CD8-positive, alpha-beta T cell (primary cell): ENCODE measurements at places on chromosomes 3 and 15. TPM values are rescaled to one million over a fixed set of nuclear protein-coding genes. Genes with fewer than 3 reads are reported as not detected.

- DNase-seq, result no peak
Measured at GRCh38 chr3:68915973-68916372, 16.4 kb downstream of the TAFA4 start.

GRCh38 chr15:101827257-101827656, 15.3 kb downstream of the OR4F15 start:
- no peak for DNase-seq

DNA sequence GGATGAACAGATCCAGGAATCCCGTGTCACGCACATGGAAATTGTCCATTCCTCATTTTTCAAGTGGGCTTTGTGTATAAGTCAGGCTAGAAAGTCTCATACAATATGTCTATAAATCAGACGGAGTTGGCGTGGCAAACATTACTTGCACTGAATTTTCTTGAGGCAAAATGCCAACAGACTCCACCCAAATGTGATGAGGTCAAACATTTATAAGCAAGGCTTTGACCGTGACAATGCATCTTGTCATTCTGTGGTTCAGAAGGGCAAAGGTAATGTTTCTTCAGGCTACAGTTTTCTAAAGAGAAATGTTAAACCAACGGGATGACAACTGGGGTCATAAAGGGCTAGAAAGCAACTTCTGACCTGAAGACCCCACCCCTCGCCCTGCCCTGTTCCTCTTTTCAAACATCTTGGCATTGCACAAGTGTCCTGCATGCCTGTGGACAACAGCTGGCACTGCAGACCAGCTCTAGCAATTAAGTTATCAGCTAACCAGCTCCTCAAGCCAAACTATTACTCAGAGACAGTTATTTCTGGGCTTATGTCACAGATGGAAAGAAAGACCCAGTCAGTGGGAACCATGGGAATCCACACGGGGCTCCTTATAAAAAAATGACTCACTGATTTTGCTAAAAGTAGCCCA, 36.5 kb upstream of the SPTBN5 start:
- DNase-seq, result no peak

DNA sequence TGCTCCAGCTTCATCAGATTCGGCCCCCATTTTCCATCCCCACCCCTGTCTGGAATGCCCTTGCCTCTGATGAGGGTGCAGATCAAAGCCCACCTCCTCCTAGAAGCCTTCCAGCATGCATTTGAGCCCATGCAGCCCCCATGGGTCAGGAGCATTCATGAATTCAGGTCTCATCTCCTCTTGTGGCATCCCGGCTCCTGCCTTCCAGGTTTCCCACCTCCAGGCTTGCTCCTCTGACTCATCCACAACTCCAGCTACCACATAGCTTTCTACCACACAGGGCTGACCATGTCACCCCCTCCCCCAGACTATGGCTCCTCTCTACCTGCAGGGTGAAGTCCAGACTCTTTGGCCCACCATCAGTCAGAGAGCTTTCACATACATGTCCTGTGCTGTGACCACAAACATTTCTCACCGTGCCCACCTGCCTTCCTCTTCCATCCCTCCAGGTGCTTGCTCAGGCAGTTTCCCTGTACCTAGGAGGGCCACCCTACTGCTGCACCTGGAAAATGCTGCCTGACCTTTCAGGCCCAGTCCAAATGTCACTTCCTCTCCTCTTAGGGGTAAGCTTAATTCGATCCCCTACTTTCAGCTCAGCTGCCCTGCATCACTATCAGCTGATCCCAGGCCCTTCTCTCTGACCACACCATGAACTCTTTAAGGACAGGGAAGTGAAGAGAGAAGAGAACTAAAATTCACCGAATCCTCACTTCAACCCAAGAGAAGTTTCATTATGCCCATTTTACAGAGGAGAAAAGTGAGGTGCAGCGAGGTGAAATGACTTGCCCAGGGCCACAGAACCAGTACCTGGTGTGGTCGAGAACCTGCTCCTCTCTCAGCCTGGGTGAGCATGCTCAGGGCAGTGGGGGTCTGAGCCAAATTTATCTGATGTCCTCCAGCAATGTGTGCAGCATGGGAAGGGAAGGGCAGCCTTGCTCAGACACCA, 13.7 kb upstream of the FGD5 start:
- DNase-seq, result no peak

Gene WDR93
- total RNA-seq, result not detected

DNA sequence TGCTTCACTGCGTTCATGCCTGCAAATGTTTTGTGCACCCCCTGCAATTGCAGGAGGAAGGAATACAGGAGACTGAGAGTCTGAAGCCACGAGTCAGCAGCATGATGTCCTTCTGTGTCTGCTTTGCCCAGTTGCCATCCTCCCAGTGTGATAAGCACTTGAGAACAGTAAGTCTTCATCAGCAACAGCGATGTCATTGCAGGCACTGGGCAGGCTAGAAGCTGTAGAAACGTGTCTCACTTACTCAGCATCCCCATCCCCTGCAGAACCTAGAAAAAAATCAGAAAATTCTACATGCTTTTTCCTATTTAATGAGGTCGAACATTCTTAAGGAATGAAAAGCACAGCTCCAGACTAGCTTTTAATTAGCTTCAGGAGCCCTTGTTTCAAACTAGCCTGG, 156.5 kb upstream of the LPP start:
- no peak for DNase-seq

Gene ZNF860
- not detected for total RNA-seq

DNA sequence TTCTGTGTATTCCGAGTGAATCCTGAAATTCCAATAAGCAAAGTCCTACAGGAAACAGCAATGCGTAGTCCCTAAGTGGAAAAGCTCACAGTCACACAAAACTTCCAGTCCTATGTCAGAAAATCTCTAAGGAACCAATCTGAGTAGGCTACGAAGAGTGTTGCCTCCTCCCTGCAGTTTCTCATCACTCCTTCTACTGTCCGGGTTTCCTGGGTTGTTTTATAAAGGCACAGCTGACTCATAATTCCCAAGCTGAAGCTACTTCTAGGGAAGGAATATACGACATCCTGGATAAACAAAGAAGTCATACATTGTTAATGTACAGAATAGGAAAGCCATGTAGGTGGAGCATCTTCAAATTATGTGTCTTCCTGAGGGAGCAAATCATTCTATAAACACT, 65.7 kb upstream of the RGMA start:
- no peak for DNase-seq

- no peak for DNase-seq
Measured at GRCh38 chr3:136805795-136806194, 13.1 kb upstream of the SLC35G2 start.

- DNase-seq, result no peak
Measured at GRCh38 chr3:39491014-39491413, 23.5 kb downstream of the MOBP start.

Gene ARGFX
- not detected for total RNA-seq

Gene GOLGA8T
- 0.19 TPM for total RNA-seq

- no peak for DNase-seq
Measured at GRCh38 chr15:79341396-79341795, 30.5 kb downstream of the TMED3 start.

Gene ZPLD1
- total RNA-seq, result not detected

Gene IL16
- 167 TPM for total RNA-seq

Gene GPR15
- 9.1 TPM for total RNA-seq

Gene PLSCR5
- not detected for total RNA-seq

- peak; percentile 40 for DNase-seq
Measured at GRCh38 chr3:114383875-114384557, 90.2 kb downstream of the TIGIT start.

- no peak for DNase-seq
Measured at GRCh38 chr3:10672422-10672821, 143.6 kb upstream of the SLC6A11 start.

- DNase-seq, result no peak
Measured at GRCh38 chr15:28110481-28110881, 11.4 kb upstream of the OCA2 start.

Gene GOLGA8B
- total RNA-seq, result 342 TPM

DNA sequence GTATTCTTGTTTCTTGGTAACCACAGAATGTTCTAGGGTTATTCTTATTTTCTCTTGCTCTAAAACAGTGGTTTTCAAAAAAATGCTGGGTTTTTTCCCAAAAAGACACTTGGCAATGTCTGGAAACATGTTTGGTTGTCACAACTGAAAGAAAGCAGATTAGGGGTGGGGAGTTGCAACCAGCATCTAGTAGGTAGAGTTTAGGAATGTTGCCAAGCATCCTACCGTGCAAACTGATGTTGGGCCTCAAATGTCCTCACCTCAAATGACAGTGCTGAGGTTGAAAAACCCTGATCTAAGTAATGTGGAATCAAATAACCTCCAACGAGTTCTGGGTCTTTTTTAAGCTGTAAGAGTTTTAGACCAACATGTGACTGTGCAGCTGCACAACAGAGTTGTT, 270.5 kb upstream of the STT3B start:
- no peak for DNase-seq

Gene AADACL2
- not detected for total RNA-seq

DNA sequence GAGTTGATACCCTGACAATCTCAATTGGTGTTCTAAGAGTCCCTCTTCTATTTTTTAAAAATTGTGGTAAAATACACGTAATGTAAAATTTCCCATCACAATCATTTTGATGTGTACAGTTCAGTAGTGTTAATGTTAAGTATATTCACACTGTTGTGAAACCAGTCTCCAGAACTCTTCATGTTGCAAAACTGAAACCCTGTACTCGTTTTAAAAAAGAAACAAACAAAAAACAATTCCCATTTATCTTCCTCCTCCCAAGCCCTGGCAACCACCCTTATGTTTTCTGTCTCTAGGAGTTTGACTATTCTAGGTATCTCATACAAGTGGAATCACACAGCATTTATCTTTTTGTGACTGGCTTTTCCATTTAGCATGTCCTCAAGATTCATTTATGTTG, 28.7 kb upstream of the ALPK3 start:
- no peak for DNase-seq

DNA sequence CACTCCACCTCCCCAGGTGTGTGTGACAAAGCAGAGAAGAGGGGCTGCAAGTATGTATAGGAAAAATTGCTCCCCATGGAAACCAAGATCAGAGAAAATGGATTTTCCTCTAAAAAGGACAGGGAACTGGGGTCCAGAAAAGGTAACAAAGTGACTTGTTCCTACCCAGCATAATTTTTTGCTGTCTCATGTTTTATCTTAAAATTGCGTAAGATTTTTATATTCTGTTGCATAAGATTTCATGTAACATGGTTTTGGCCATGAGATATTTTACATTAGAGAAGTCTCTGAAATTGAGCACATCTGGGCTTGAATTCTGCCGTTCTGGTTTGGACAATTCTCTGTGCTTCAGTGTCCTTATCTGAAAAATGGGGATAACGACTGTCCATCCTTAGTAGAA, 335.7 kb upstream of the RORA start:
- no peak for DNase-seq

GRCh38 chr15:36880913-36881460, 219.4 kb downstream of the MEIS2 start:
- DNase-seq, result no peak
